B cell (primary cell): ENCODE measurements at places on chromosomes 5 and 9.

GRCh38 chr9:137275588-137276472 lies 1.7 kb upstream of the TOR4A start:
- DNase-seq = peak; percentile 12

GRCh38 chr5:74093561-74093960 lies 467.6 kb downstream of the ARHGEF28 start:
- no peak for DNase-seq

- DNase-seq = no peak
Measured at GRCh38 chr9:134571946-134572917, 69.4 kb upstream of the COL5A1 start.

DNA sequence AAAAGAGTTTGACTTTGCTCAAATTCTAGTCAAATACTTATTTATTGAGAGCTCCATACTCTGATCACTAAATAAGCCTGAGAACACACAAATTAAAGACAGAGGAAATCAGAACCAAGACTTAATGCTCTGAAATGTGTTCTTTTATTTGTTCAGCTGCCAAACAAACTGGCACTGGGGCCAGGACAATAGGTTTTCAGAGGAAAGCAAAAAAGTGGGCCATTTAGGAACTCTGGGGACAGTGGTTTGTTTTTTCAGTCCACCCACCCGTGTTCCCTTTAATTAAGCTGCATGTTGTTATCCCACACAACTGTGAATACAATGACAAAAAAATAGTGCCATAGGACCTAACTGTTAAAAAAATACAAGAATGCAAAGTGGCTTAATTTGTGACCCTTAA lies 95.4 kb upstream of the RETREG1 start:
- DNase-seq = no peak

DNA sequence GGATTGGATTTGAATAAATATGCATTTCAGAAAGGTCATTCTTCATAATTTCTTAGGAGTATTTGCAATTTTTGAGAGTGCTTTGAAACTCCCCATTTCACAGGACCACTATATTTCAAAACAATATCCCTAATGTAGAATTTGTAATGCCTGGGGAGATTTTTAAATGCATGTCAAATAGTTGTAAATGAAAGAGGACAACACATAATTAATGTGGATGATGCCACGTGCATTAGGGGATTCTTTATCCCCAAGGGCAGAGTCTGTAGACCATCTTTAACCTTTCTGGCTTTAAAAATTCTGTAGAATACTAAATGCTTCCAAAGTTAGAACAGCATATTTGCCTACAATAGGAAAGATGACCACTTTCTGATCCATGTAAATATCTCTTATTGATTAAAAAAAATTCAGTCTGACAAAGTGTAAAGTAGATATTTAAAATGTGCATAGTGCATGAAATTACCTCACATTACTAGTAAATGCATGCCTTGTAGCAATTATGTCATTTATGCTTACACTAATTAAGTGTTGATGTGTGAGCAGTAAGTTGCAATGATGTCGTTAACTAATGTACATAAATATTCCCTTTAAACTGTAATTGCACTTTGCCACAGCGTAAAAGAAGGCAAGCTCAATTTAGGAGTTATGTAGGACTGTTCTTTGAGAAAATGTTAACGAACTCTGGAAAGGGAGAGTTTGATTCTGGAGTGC lies 416.1 kb downstream of the PSAT1 start:
- DNase-seq = no peak

GRCh38 chr9:128469070-128469469 lies 13.3 kb downstream of the ODF2 start:
- no peak for DNase-seq
